ENCODE measurements at places on chromosomes 2 and 18. TPM values are rescaled to one million over a fixed set of nuclear protein-coding genes. Genes with fewer than 3 reads are reported as not detected.

DNA sequence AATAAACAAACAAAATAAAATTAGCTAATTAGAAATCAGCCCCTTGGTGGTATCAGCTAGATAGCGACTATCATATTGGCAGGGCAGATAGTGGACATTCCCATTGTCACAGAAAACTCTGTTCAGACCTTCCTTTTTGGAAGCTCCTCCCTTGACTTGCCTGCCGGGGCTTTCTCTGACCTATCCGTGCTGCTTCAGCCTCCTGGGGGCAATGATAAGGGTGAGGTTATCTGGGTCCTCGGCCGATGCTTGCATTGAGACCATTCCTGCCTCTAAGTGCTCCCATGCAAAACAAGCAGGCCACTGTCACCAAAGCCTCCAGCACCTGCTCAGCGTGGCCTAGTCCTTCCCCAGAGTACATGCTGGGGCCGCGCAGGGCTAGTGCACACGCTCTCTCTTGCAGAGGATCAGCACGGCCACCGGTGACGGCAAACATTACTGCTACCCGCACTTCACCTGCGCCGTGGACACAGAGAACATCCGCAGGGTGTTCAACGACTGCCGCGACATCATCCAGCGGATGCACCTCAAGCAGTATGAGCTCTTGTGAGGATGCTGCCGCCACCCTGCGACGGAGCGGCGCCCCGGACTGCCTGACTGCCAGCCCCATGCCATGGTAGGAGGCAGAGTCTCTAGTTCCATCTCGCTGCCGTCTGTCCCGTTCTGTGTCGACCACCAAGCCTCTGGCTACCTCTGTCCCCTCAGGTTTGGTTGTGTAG, 27.4 kb downstream of the MPPE1 start:
- DNase-seq, result no peak

DNA sequence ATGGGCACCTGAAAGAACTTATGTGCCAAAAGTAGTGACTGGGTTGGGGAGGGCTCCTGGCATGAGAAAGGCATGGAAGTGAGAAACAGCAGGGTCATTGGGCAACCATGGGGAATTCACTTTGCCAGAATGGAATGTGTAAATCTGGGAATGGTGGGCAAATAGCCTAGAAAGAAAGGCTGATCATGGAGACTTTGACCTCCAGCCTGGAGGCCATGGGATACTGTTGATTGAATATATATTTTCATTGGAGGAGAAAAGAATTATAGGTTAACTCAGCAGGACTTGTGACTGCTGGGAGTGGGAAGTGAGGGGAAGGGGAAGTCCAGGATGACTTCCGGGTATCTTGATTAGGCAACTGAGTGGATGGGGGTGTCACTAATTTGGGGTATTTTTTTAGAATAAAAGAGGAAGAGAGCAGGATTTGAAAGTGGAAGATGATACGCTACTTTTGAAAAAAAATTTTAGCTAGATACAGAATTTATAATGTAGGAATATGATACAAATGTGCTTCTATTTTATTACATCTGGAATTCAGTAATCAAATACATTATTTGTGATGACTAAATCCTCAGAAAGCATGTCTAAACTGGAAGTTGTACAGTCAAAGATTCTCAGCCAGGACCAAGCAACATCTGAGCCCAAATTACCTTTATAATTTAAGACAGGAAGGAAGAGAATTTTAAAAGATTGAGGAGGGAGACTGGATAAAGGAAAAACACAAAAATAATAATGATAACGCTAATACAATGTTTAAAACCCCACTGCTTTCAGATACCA, 116.2 kb downstream of the GATA6 start:
- DNase-seq, result no peak

DNA sequence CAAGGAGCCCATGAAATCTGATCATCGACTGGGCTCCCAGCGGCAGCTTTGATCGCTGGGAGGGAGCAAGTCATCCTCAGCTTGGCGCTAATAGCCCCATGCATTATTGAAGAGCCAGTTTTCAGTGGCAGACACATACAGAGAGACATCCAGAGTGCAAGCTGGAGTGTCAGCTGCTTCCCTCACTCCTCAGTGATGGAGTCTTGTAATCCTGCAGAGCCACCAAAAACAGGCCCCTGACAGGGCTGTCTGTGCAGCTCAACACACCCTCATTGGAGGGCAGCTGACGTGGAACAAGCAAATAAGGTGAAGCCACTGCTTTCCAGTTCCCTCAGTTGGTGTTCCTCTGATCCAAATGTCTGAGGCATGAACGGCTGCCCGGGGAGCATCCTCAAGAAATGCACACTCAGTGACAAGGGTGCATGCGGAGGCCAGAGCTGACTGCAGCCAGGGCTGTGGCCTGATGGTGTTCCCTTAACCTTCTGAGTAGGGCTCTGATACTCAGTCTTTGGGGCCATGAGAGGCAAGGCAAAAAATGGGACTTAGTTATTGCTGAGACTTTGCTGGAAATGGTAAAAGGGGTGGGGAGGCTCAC, 97.4 kb downstream of the RHOB start:
- no peak for DNase-seq

Gene CCDC142
- polyA plus RNA-seq, result 6.7 TPM

Gene NR4A2
- 4.4 TPM for polyA plus RNA-seq

DNA sequence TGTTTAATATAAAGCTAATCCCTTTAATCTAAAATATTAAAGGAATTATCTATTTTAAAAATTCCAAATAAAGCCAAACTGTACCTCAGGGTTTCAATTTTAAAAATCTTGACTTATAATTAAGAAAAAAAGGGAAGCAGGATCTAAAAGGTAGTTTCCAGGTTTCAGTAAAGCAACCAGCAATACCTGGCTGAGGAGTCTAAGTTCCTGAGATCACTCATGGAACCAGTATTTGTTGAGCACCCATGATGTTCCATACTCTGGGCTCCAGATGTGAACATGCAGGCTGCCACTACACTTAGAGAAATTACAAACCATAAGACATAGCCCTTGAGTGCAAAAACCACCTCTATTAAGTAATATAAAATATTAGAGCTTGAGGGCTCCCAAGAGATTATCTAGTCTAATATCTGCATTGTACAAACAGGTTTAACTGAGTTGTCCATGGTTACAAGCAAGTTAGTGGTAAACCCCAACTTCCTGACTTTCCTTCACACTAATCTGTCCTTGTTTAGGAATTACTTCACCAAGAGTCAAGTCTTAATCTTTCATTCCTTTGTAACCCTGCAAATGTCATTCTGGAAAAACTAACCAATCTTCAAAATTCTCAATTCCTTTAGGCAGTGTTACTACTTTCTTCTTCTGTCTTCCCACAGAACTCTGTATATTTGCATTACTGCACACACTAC, 49.2 kb downstream of the CLASP1 start:
- DNase-seq, result no peak

DNA sequence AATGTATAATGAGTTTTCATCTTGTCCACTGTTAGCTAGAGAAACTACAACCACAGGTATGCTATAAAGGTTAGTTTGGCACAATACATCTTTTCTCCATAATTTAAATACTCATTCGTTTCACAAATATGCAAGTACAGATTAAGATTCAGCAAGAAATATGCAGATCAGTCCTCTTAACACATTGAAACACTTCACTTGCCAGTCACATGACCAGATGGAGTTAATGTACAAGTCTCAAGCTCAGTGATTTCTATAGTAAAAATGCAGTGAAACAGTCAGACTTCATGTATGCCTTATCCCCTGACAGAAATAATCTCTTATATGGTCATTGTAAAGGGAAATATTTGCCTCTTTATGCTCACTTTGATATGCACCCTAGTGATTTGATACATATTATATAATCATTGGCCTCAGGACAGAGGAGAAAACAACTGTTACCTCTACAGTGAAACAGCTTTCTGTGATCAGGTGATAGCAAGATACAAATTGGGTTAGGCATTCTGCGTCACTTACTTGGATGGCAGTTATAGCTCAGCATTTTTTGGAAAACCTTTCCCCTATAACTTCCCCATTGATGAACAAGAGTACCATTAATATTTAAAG, 104.6 kb downstream of the TCF4 start:
- no peak for DNase-seq

GRCh38 chr18:33581856-33582255, 3.8 kb downstream of the ASXL3 start:
- no peak for DNase-seq

- DNase-seq, result no peak
These were observed 914.3 kb downstream of the DCC start for GRCh38 chr18:53254265-53254664.

GRCh38 chr18:46073474-46074331, 1.6 kb upstream of the PSTPIP2 start:
- DNase-seq, result peak; percentile 57

All from thymus (tissue), 14 donors.